ENCODE measurements at places on chromosomes 5 and 9. TPM values are rescaled to one million over a fixed set of nuclear protein-coding genes. Genes with fewer than 3 reads are reported as not detected.

Gene FBP2
- 0.45 TPM for total RNA-seq

DNA sequence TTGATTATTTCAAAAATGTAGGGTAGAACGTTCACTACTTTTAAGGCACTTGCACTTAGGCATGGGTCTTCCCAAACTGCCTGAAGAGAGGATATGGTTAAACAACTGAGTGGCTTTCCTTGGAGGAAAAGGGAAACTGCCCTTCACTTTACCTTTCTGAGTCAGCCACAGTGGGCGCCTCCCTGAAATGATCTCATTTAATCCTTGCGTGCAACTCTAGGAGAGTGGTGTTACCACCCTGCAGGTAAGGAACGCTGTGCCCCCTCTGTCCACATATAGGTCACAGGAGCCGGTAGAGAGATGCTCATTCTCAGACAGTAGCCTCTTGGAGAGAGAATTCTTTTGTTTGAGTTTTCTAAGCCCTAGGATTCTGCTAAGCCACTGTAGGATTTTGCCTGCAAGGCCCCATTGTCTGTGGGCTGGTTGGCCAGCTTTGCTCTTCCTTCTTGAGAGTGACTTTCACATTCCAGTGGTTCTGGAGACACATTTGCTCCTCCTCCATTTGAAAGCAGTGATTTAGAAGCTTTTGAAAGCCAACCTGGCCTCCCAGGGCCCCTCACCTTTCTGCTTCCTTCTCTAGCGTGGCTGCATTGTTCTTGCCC is 110.3 kb upstream of the CTSL start:
- ATAC-seq = no peak

GRCh38 chr5:172147857-172148256 is 40.2 kb downstream of the STK10 start:
- ATAC-seq = no peak

Gene AGXT2
- 0.16 TPM for total RNA-seq

Gene TMEM232
- 8.3 TPM for total RNA-seq

- ATAC-seq = peak; percentile 23
Observed at GRCh38 chr9:104927216-104927911, 591 bp downstream of the ABCA1 start.

Gene LHFPL2
- 34.3 TPM for total RNA-seq

Gene ADRB2
- total RNA-seq = 2.4 TPM

Gene PRR16
- total RNA-seq = 0.45 TPM

GRCh38 chr5:86465052-86465838 is 152.5 kb upstream of the COX7C start:
- no peak for ATAC-seq

Data from motor neuron (in vitro differentiated cells).